Muscle of leg (tissue), 16 donors: ENCODE measurements at places on chromosomes 4 and X.

DNA sequence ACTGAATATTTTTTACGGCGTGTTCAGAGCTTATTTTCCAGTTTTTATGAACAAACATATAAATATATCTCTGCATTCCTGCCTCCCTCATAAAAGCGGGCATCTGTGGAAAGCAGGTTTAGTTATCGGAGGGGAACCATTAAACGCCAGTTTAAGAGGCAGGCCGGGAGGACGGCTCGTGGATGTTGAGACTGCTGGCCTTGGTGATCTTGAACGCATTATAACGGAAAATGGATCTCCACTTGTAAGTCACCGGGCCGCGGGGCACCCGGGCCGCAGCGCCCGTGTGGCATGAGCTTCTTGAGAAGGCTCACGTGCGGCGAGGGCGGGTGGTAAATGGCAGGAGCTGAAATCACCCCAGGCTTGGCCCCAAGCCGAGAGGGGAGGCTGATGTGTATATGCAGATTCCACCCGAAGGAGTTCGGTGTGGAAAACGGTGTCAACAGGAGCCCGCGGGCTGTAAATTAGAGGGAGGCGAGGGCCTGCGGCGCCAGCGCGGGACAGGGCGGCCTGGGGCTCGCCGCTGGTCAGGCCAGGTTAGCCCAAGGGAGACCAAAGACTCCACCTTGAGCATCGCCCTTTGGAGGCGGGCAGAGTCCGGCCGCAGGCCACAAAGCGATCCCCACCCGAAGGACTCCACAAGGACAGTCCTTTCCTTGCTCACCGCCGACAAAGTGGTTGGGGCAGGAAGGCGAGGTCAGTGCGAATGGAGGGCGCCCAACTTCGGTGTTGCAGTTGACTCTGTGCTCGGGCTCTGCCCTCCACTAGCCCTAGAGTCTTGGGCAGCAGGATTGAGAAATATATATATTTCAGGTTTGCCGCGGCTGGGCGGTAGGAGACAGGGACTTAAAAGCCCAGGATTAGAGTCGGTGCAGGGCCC is 1.3 kb upstream of the HAND2 start:
- no peak for DNase-seq

DNA sequence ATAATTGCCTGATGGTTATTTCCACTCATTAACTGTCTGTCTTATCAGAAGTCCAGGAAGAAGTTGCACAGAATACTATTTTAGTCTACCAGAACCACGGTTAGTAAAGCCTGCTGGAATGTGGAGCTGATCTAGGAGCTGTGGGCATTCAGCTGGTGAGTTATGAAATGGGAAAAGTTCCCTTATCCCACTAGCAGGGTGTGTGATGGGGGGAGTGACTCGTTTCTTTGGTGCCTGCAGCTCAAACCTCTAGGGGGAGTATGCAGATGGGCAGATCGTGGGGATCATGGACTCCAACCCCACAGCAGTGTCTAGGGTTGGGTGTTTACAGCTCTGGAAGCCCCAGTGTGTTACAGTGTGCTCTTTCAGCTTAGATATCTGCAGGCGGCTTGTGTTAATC is 305.7 kb upstream of the BOD1L1 start:
- no peak for DNase-seq

DNA sequence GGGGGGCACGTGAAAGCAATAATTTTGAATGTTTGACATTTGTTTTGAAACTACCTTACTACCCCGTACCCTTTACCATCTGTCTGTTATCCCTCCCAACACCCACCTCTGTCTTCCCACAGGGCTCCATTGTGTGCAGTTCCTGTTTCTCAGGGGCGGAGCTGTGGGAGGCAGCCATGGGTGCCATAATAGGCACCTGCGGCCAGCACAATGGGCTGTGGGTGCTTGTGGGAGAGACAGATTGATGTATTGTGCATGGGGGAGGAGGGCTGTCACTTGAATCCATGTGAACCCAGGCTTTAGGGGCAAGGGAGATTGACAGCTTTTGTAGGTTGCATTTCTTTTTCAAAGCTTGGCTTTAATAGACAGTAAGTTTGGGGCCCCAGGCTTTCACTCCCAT is 122.6 kb upstream of the CXorf66 start:
- no peak for DNase-seq

DNA sequence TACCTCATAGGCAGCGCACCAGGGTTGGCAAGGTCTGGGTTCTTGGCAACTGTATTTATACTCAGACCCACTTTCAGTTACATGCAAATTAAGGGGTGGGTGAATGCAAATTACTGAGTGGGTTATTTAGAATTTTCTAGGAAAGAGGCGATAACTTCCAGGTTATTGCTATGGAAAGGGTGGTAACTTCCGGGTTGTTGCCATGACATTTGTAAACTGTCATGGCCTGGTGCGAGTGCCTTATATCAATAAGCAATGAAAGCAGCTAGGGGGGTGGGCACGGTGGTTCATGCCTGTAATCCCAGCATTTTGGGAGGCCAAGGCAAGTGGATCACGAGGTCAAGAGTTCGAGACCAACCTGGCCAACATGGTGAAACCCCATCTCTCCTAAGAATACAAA is 57.5 kb upstream of the SLC7A3 start:
- DNase-seq, result no peak

DNA sequence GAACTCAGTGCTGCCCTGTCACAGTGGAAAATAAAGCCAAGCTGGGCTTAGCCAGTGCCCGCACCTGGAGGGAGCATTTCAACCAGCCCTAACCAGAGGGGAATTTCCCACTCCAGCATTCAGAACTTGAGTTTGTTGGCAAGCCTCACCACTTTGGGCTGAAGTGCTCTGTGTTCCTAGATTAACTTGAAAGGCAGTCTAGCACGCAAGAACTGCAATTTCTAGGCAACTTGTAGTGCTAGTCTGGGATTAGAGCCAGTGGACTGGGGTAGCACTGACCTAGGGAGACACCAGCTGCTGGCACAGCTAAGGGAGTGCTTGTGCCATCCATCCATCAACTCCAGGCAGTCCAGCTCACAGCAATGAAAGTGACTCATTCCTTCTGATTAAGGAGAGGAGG is 1060.6 kb upstream of the GRID2 start:
- no peak for DNase-seq
